ENCODE measurements at places on chromosomes 1 and 21.
A peak's percentile ranks its signal among the peaks of the same experiment; 100 is the strongest.

GRCh38 chr1:175072099-175072951, 4.7 kb downstream of the TNN start:
- peak; percentile 58 for DNase-seq

DNA sequence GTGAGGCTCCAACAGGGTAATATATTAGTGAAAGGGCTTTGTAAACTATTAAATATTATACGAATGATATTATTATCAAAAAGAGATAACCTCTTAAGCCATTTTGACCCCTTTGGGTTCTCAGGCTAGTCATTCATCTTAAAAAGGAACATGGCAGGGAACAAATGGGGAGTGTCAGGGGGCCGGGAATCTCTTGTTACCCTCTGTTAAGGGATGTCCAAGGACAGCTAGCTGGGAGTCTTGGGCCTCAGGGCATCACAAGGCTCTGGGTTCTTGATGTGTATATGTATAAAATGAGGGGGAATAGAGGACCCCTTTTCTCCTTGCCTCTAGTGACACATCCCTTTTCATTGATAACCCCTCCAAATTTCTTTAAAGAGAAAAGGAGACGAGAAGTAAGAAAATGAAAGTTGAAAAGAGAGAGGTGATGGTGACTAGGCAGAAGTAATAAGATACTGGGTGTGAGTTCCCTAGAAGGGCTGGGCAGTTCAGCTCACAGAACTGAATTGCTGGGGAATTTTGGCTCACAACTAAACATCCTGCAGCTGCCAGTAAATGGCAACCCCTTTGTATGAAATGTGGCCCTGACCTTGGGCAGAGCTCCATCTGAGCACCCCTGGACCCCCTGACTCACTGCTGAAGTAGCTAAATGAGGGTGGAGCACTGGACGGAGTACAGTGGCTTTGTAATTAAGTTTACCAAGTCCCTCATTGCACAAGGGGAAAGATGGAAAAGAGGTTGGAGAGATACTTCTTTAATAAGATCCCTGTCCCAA, 20.0 kb upstream of the ZNF326 start:
- DNase-seq: no peak

DNA sequence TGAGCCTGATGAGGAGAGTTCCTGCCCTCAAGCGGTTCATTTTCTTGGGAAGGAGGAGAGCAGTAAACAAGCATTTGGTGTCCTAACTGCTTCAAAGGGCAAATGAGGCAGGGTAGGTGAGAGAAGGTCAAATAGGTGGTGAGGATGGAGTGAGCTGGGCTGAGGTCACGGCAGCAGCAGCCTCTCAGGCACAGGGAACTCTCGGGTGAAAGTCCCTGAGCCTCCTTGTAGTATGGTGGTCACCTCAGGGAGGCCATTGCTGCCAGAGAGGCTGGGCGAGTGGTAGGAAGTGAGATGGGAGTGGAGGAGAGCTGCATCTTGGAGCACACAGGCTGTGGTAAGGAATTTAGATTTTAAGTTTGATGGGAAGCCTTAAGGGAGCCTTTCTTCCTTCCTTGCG, 4.0 kb downstream of the ADARB1 start:
- no peak for DNase-seq

DNA sequence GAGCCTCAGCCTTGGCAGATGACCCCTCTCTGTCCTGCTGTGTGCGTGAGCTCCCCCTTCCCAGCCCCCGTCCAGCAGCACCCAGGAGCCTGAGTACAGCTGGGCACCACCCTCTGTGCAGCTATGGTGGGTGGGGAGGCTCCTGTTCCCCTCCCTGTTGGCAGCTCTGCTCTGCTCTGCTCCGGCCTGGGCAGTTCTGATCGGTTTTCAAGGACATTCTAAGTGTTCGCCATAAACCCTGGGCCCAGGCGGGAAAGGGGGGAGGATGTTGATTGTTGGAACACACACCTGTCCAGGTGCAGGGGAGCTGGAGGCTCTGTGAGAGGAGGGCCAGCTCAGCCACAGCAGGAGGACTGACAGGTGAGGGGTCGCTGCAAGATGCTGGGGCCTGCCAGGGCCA, at the start of gene CLCNKB:
TSS of gene CLCNKB (plus strand) at position 262 of the 400 bp plus-strand sequence. CDS start 711 bp downstream, outside the sequence.
- no peak for DNase-seq

DNA sequence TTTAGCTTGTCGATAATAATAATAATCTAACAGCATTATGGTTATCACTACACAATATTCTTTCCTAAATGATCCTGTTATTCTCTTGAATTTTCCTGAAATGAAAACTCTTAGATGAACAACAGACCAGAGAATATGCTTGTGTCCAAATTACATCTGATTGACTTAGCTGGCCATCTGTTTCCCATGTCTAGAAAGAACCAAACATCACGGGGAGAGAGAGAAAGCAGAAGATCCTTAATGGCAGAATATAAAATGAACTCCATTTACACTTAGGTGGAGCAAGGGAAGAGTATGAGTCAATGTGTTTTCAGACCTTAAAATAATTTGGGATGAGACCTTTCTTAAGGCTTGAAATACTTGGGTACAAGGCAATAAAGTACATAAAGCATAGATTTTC, 162.2 kb downstream of the DSCAM start:
- no peak for DNase-seq

GRCh38 chr1:61579802-61580201, 145.1 kb downstream of the TM2D1 start:
- DNase-seq: no peak

DNA sequence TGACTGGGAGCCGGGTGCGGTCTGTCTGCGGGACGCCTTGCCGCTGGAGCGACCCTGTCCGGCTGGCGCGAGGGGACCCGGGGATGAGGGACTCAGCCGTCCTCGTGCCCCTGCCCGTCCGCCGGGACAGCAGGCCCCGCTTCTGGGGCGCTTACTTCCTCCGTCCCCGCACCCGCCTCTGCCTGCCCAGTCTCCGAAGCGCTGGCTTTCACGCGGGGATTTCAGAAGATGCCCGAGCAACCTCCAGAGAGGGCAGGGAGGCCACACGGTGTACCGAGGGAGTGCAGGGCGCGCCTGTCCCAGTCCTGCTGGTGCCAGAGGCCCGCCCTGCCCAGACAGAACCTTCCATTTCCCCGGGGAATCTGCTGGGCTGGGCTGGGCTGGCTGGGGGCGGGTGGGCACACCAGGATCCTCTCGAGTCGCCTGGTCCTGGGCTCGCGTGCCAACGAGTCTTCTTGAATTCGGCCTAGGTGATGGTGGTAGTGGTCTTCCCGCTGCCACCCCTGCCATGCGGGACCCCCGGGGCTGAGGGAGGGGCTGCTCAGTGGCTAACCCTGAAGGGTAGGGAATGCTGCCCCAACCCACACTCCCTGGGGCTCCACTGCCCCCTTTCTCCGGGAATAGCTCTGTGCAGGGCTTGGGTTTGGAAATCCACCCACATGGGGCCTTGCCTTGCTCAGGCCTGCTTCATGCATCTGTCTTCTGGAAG, 2.5 kb upstream of the TRPM2 start:
- DNase-seq: no peak

DNA sequence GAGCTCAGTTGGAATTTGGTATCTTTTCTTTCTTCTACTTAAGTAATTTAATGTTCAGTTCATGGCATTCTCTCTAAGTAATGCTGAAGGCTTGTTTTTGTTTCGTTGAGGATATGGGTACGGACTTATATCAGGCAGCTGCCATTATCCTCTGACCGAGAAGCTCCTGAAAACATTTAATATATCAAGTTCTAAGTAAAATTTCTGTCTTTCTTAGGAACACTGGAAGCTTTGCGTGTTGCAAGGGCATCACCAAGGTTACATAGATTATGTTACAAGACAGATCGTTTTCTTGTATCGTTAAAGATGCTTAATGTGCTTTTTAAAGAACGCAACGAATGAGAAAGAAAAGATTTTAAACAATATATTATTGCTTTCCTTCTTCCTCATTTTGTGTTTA, 1.0 kb upstream of the GALNT2 start:
- no peak for DNase-seq

DNA sequence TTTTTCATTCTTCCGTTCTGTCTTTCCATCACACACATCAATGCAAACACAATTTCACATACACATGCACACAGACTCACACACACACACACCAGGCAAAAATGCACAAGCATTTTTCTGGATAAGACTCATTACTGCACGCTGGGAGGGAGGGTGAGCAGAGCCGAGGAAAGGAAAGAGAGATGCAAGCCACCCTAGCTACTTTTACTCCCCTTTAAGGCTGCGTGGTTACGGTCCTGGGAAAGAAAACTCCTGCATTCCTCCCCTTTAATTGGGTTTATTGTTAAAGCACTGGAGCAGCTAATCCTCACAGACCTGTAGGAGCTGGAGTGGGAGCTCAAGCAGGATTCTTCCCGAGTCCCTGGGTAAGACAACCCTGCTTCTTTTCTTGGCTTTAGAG, at the start of gene CAMK1G:
TSS of gene CAMK1G (plus strand) at position 307 of the 400 bp plus-strand sequence. CDS start 11,270 bp downstream, outside the sequence.
- no peak for DNase-seq

DNA sequence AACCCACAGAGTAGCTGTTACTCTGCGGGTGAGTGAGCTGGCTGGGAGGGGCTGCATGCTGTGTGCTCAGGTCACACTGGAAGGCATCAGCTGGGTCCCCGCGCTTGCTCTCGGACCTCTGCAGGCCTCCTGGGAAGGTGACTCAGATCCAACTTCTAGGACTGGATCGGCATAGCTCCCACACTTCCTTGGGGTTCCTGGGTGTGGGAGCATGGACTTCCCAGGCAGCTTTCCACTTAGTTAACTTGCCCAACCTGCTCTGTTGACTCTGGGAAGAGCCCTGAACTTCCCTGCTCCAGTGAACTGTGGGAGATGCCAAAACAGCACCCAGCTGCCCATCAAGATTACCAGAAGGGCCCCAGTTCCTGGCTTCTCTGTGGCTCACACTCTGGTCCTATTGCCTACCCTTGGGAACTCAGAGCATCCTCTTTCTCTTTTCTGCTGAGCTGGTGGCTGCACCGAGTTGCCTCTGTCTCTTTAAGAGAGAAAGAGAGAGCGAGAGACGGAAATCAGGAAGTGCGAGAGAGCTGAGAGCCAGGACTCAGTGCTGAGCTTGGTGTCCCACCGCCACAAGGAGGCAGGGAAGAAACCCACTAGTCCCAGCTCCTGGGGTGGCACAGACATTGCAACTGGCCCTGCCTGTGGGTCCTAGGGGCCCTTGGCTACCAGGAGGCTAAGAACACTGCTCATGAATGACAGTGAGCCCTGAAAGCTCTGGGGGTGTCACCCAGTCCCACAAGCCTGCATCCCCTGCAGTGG, at the start of gene IKBKE:
TSS of gene IKBKE (plus strand) at position 544 of the 759 bp plus-strand sequence. CDS start 2,752 bp downstream, outside the sequence.
- DNase-seq: peak; percentile 34

DNA sequence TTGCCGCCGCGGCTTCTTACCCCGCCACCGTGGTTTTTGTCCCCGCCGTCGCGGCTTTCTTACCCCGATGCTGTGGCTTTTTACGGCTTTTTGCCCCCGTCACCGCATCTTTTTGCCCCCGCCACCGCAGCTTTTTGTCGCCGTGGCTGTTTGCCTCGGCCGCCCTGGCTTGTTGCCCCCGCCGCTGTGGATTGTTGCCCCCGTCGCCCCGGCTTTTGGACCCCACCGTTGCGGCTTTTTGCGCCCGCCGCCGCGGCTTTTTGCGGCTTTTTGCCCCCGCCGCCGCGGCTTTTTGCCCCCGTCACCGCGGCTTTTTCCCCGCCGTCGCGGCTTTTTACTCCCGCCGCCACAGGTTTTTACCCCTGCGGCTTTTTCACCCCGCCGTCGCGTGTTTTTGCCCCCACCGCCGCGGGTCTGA, 3934.3 kb downstream of the SRGAP2C start:
- DNase-seq: no peak

DNA sequence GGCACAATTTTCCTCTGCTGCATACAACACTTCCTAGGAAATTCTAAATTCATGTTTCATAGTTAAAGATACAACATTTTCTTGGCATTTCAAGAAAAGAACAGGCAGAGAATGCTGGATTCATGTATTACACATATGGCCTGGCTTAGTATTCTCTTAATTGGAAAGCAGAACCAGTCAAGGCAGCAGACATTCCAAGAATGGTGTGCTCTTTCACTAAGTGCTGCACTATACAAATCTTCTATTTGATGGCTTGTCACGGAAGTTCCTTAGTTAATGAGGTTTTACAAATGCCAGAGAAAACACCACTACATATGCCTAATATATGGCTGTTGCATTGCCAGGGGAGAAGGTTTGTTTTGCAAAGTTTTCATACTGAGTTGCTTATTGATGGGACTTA, 80.8 kb upstream of the DYNLT5 start:
- DNase-seq: no peak

DNA sequence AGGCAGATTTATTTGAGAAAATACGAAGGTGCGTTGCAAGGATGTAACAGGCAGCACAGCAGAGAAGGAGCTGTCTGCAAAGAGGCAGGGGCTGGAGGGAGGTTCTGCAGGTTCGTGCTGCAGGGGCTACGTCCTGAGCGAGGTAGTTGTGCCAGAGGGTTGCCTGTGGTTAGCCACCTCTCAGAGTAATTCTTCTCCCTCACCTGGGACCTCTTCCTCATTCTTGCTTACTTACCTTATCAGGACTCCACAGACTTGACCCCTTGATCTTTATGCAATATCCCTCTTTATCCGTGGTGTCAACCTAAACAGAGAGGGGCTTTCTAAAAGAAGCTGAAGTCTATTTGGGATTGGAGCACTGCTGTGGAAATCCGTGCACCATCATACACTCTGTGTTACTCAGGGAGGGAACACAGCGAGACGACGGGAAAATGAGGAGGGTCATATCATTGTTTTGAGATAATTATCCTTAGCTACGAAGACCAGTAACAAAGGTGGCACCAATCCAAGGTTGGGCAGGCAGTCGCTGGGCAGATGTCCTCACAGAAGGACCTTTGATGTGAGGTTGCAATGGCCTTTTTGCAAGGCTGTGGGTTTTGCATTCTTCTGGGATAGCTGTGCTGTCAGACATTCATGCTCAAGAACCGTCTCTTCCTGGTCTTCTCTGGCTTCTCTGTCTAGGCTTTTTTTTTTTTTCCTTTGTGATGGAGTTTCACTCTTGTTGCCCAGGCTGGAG, 82.8 kb downstream of the WDR4 start:
- DNase-seq: no peak

DNA sequence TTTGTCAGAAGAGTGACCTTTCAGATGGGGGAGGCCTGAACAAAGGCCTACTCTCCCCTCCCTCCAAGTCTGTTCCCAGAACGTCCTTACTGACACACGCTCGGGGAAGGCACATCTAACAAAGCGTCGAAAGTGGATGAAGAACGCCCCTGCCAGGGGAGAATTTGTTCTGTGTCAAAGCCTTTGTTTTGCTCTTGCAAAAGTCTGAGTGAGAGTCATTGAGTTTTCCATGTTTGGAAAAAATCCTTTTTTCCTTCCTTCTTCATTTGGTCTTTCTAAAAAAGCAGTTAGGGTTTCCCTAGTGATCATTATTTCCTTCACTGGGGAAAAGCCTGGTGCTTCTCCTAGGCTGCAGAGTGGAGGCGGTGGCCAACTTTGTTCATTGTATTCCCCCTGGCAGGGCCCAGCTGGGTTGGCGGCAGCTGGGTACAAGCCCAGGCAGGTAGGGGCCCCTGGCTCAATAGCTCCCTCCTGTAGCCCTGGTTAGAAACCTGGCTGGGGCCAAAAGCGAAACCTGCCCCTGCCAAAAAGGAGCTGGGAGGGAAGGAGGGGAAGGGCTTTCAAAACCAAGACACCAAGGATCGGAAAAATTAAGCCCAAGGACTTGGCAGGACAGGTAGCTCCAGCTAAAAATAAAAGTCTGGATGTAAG, 81.1 kb downstream of the ITPKB start:
- DNase-seq: no peak

GRCh38 chr1:160813215-160813614, 17.2 kb downstream of the LY9 start:
- DNase-seq: no peak

GRCh38 chr1:2130871-2131289, 63.7 kb downstream of the FAAP20 start:
- DNase-seq: no peak

GRCh38 chr1:37817481-37817880, 9.5 kb upstream of the YRDC start:
- DNase-seq: no peak

Measured in uterus (tissue), 4 donors.